Psoas muscle (tissue), 8 donors: ENCODE measurements at places on chromosomes 2 and 18. TPM values are rescaled to one million over a fixed set of nuclear protein-coding genes. Genes with fewer than 3 reads are reported as not detected.

- H3K4me1 ChIP-seq = peaks cover 19% of the 10 kb centered on the region
- H3K4me3 ChIP-seq = no peak overlapping the region
- H3K36me3 ChIP-seq = no peaks in the 10 kb centered on the region
Observed at GRCh38 chr2:238659231-238659630, 188.7 kb upstream of the TWIST2 start.

DNA sequence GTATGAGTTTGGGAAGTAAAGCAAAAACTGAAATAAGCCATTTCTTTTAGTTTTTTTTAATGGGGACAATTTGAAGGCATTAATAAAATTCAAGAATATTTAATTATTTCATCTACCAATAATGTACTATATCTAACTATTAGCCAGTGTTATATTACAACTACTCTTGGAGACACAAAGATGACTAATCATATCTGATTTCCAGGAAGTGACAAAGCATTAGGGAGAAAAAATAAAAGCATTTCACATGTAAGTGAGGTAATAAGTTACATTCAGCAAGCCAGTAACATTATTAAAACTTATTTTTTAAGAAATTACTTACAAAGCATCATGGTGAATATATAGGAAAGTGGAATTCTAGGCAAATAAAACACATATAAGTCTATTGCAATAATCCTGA lies 781.3 kb upstream of the NRXN1 start:
- H3K27ac ChIP-seq = no peak overlapping the region
- H3K36me3 ChIP-seq = no peaks in the 10 kb centered on the region
- H3K4me1 ChIP-seq = no peaks in the 10 kb centered on the region
- H3K4me3 ChIP-seq = no peak overlapping the region
- H3K27me3 ChIP-seq = no peaks in the 10 kb centered on the region

DNA sequence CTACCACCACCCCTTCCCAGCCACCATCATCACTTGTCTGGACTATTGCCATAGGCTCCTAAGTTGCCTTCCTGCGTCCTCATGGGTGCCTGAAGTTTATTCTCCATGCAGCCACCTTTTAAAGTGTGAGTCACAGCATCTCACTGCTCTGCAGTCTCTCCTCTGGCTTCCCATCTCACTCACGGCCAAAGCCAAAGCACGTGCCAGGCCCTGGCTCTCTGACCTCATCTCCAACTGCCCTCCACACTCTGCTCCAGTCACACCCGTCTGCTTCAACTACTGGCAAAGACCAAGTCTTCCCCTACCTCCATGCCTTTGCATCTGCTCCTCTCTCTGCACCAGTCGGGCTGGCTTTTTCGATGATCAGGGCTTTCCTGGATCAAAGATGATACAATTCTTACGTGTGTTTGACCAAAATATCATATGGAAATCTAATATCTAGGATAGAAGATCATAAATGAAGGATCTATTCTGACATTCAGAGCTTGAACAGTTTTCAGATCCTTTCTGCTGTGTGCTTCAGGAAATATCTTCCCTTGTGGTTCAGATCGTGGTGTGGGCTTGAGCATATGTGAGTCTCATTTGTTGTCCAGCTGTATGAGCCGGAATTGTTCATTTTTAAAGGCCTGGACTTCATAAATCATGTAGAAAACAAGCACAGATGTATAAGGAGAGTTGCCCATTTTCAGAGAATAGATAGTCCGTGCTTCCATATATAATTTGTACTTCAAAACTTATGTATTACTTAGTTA lies 175.6 kb downstream of the PRKCE start:
- H3K4me3 ChIP-seq = no peak overlapping the region
- H3K4me1 ChIP-seq = peaks cover 34% of the 10 kb centered on the region
- H3K27ac ChIP-seq = no peak overlapping the region
- H3K36me3 ChIP-seq = no peaks in the 10 kb centered on the region
- no peaks in the 10 kb centered on the region for H3K27me3 ChIP-seq

Gene UGT1A10
- total RNA-seq = not detected
